ENCODE measurements at places on chromosomes 3 and 15. TPM values are rescaled to one million over a fixed set of nuclear protein-coding genes. Genes with fewer than 3 reads are reported as not detected.

Gene ATP13A4
- 27.8 TPM for total RNA-seq

Gene TMEM41A
- 12.7 TPM for total RNA-seq

Gene SNTN
- not detected for total RNA-seq

Gene CCDC54
- 0.54 TPM for total RNA-seq

Gene VPS13C
- 119 TPM for total RNA-seq

Gene BCHE
- 4.6 TPM for total RNA-seq

Gene CELSR3
- 36.0 TPM for total RNA-seq

Gene AEN
- 8.5 TPM for total RNA-seq

Gene TIMMDC1
- 75.3 TPM for total RNA-seq

Gene KBTBD13
- not detected for total RNA-seq

Gene LPP
- total RNA-seq, result 73.3 TPM

Gene PDZRN3
- 41.6 TPM for total RNA-seq

Gene RNU5B-1
- not detected for total RNA-seq

Gene CEMIP
- 9.8 TPM for total RNA-seq

Gene C3orf70
- total RNA-seq, result 14.6 TPM

Gene CKMT1B
- 103 TPM for total RNA-seq

Gene SCG5
- total RNA-seq, result 228 TPM

Gene PRR20G
- total RNA-seq, result not detected

Gene PIF1
- total RNA-seq, result 2.1 TPM

Gene GRK7
- not detected for total RNA-seq

Gene METTL6
- 36.7 TPM for total RNA-seq

Gene NECTIN3
- 39.9 TPM for total RNA-seq

Gene GRAMD1C
- total RNA-seq, result 24.1 TPM

Gene CTXN2
- total RNA-seq, result 5.3 TPM

Gene GP5
- total RNA-seq, result 0.22 TPM

Gene FILIP1L
- total RNA-seq, result 21.1 TPM

Gene GATM
- total RNA-seq, result 235 TPM

Gene TMEM207
- total RNA-seq, result not detected

Gene IL5RA
- not detected for total RNA-seq

Gene PLSCR1
- 35.4 TPM for total RNA-seq

Gene ALPK3
- total RNA-seq, result 3.6 TPM

Gene SNX22
- 21.2 TPM for total RNA-seq

Gene ZKSCAN7
- 4.6 TPM for total RNA-seq

Gene SLC9A9
- total RNA-seq, result 24.2 TPM

Gene TNNC1
- total RNA-seq, result not detected

Gene TLR9
- 0.56 TPM for total RNA-seq

Gene DNASE1L3
- total RNA-seq, result not detected

Gene ADGRG7
- total RNA-seq, result not detected

Gene EXOG
- total RNA-seq, result 31.8 TPM

Gene MLH1
- 29.9 TPM for total RNA-seq

Gene RBPMS2
- 4.9 TPM for total RNA-seq

Gene RASSF1
- total RNA-seq, result 11.9 TPM

Gene SLC12A8
- total RNA-seq, result 11.4 TPM

Gene DUOX1
- total RNA-seq, result 4.7 TPM

Gene PLAAT1
- total RNA-seq, result 10.7 TPM

Gene ATP13A5
- total RNA-seq, result 3.1 TPM

Gene PLCH1
- total RNA-seq, result 17.2 TPM

Gene SKIL
- 51.0 TPM for total RNA-seq

Gene PLA2G4F
- total RNA-seq, result not detected

Gene NUP210
- 17.9 TPM for total RNA-seq

Gene PRRT3
- total RNA-seq, result 43.3 TPM

Gene ROBO2
- 75.9 TPM for total RNA-seq

Data from dorsolateral prefrontal cortex (tissue), 122 donors.